ENCODE measurements at places on chromosomes 4 and X.
A peak's percentile ranks its signal among the peaks of the same experiment; 100 is the strongest.

DNA sequence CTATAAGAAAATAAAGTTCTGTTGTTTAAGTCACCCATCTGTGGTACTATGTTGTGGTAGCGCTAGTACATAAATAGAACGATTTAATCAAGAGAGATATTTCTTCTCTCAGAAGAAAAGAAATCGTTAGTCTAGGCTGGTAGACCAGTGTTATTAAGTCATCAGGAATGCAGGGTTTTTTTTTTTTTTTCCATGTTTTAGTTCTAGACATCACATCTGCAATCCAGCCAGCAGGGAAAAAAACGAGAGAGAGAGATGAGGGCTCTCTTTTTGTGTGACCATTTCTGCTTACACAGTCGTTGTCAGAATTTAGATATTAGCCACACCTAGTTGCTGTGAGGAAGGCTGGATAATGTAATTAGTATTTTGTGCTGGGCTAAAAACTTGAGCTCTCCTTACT is 417.4 kb downstream of the TMA16 start:
- no peak for DNase-seq

DNA sequence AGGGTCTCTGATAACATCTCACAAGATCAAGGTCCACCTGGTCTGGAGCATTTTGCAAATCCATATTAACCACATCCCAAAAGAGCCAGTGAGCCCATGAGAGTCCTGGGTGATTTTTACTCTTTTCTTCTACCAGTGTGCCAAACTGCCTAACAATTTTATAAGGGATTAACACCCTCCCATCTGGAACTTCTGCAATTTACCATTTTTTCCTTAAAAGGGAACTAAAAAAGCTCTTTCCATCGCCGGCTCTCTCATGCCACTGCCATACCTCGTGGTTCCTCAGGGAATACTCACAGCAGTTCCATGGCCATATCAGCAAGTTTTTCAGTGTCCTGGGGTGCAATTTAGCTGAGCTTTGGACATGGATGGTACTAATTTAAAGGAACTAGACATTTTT is 55.7 kb downstream of the SEPSECS start:
- DNase-seq, result no peak

GRCh38 chr4:105894660-105895582 is at the start of gene NPNT:
TSS of gene NPNT (plus strand) at chr4:105895471. CDS start at chr4:105895653, 182 bp downstream.
- DNase-seq, result peak; percentile 73

DNA sequence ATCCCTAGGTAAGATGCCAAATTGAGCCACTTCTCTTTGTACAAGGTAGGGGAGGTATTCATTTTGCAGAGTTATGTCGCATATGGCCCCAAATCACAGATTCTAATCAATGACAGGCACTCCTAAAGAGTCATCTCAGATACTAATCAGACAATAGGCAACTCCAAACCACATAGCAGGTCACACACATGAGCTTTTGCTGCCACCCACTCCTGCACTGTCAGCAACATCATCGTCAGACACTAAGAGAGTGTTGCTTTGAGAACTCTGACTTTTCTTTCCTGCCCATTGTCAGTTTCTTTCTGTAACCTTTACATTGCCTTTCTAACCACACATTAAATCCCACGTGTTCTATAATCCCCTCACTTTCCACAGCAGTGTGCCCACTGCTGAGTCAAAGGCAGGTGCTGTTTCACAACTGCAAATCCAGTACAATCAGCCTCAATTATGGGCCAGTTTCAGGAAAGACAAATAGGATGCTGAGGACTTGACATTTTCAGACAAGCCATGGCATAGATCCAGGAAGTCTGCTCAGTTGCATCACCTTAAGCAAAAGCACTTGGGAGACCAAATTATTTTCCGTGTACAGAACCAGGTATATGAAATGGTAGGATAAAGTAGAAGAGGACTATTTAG is 23.5 kb downstream of the TMEM31 start:
- DNase-seq, result no peak

GRCh38 chr4:127685292-127685691 is 44.9 kb upstream of the SLC25A31 start:
- DNase-seq, result no peak

- no peak for DNase-seq
Measured at GRCh38 chrX:40459571-40460158, 121.1 kb upstream of the ATP6AP2 start.
